ENCODE measurements at places on chromosomes 2 and 18.
A peak's percentile ranks its signal among the peaks of the same experiment; 100 is the strongest.

DNA sequence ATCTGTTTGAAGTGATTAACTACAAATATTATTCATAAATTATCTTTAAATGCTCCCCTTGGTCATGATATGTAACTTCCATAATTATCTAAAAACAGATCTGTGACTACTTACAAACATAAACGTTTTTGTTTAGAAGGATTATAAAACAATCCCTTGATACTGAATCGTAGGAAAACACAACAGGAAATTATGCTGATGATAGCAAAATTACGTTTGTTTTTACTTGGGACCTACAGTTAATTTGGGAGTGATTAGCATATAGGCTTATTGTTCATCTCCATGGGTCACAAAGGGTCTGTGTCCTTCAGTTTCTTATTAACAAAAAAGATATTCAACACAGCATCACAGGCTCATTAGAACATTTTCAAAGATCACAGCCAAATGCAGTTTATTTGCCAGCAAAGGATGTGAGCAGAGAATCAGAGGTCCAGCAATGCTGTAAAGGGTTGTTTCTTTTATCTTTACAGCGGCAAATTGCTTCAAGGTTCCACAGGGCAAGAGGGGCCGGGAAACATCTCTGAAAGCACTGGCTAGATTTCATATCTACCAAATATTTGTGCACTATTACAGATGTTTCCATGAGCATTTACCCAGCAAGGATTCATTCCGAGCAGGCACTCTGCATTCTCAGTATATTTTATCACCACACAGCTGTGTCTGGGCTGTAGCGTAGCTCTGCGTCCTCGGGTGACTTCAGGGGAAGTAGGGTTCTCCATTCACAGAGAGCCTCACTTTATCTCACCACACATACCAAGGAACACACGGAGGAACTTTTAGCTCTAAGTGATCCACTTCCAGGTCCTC is 4.1 kb downstream of the CCDC195 start:
- DNase-seq: no peak

DNA sequence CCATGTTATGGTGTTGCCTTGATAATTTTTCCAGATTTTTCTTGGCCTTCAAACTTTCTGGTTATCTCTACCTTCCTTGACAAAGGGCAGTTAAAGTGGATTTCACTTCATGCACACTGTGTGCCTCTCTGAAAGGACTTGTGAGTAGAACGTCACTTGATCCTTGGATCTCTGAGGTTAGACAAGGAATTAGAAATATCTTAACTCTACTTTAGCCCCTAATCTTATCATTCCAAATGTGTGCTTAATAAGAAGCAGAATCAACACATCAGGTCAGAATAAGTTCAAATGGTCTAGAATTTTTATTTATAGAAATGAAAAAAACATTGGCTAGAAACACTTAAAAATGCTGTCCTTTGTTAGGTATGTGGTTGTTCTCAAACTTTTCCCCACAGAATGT is 205.7 kb downstream of the TPGS2 start:
- no peak for DNase-seq

GRCh38 chr2:206154197-206154596 is 5.0 kb downstream of the NDUFS1 start:
- peak; percentile 13 for DNase-seq

GRCh38 chr2:105712981-105713596 is 31.6 kb upstream of the NCK2 start:
- no peak for DNase-seq

DNA sequence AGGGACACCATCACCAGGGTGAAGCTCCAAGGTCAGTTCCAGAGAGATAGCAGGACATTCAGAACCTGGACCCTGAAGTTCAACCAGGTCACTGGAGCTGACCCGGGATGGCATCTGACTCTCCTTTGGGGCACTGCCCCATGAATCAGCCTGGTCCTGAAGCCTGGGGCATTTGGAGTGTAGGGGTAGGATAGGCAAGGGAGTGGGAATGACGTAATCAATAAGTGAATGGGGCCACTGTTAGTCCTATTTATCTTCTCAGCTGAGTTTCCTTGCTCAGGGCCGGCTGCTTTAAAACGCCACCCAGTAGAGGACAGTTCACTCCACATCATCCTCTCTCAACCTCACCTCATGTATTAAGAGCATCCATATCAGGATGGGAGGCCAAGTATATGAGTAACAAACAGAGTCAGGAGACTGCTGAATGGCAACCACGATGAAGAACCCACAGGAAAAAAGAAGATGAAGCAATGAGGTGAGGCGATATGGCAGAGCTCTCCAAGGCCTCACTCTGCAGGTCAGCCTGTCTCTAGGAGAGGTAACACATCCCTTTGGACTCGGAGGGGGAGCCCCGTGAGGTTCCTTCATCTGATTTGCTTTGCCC is 1.8 kb upstream of the RFX8 start:
- DNase-seq: no peak

DNA sequence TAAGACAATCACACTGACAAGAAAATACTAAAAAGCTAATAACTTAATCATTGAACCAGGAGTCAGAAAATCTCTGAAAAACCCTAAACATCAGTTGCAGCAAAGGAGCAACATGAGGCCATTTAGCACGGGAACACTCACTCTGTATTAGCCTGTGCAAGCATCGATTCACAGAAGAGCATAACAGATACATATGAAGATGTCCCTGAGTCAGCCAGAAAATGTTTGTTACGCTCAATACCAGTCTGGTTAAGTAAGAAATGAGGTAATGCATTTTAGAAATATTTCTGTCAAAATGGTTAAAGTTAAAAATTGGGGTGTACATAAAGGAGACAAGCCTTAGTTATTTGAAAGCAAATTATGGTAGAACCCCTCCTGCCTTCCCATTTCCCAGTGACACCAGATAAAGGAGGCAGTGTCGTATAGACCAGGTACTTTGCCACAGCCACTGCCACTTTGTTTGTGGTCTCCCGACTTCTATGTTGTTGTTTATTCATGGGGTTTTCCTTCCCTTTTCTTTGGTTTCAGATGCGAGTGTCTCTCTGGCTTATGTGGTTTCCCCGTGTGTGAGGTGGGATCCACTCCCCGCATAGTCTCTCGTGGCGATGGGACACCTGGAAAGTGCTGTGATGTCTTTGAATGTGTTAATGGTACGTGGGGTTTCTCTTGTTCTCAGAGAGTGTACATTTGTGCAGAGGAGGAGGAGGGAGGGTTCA is 108.6 kb downstream of the CRIM1 start:
- DNase-seq: no peak

DNA sequence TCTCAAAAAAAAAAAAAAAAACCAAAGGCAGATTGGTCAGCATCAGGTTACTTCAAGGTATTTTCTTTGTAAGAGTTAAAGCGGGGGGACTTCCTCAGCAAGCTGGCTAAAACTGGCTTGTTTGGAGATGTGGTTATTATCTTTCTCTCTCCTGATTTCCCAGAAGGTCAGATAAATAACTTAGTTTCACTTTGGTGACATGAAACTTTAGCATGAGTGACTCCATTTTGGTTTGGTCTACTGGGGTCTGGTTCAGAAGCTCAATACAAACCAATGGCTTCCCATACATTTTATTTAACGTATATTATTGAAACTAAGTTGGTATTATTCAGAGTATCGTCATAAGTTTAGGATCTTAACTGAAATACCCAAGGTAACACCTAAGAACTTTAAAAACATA is 41.6 kb upstream of the AMMECR1L start:
- no peak for DNase-seq

DNA sequence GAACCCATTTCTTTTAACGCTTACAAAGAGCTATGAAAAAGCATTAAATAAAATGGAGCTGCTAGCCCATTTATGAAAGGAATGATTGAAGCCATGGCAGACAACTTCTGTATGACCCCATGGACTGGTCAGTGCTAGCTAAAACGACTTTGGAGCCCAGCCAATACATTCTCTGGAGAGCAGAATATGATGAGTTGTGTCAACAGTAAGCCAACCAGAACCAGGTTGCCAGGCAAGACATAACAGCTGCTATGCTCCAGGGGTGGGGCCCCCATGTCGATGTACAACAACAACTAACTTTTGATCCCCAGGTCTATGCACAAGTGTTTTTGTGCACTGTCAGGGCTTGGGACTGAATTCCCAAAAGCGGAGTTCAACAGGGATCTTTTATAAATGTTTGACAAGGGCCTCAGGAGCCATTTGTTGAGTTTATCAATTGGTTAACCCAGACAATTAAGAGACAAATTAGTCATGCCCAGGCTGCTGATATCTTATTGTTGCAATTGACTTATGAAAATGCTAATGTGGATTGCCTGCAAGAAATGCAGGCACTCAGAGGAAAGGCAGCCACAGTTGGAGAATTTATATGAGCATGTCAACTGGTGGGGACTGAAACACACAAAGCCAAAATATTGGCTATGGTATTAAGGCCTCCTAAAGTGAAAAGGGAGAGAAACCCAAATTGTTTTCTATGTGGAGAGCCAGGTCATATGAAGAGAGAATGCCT is 64.6 kb upstream of the MYO3B start:
- no peak for DNase-seq

DNA sequence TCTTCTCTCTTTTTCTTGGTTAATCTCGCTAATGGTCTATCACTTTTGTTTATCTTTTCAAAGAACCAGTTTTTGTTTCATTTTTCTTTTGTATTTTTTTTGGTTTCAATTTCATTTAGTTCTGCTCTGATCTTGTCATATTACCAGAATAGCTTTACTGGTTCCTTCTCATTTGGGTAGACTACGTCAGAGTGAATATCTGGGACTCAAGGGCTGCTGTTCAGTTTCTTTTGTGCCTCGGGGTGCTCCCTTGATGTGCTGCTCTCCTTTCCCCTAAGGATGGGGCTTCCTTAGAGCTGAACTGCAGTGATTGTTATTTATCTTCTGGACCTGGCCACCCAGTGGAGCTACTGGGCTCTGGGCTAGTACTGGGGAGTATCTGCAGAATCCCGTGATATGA is 29.4 kb upstream of the IL1RN start:
- no peak for DNase-seq

DNA sequence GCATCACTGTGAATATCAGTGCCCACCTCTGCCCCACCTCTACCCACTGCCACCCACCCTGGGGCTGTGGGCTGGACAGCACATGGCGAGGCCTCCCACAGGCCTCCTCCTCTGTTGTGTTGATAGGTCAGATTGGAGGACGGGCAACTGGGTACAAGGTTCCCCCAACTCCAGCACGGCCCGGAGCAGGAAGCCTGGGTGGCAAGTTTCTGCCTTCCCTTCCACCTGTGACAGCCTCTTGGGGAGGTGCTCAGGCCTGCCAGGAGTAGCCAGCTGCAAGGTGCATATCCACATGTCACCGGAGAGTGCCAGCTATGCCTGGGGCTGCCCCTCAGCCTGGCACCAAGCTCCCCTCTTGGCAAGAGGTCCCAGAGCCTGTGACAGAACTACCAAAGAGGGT is 6.9 kb upstream of the ECEL1 start:
- no peak for DNase-seq

GRCh38 chr2:43905871-43906270 is 67.1 kb downstream of the ABCG8 start:
- peak; percentile 64 for DNase-seq

DNA sequence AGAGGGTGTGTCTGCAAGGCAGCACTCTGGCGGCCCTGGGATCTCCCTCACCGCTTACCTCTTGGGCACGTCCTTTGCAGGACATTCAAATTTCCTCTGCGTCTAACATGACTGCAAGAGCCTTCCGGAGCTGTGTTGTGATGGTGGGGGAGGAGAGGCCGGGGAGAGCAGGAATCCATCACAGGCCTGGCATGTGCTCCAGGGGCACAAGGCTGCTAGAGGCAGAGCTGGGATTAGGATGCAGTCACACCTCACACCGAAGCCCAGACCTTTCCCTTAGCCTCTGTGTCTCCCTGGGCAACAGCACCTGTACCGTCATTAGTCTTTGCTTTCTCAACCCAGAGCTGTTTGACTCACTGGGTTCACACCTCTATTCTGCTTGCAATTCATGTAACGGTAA is 111.3 kb downstream of the CMPK2 start:
- no peak for DNase-seq

DNA sequence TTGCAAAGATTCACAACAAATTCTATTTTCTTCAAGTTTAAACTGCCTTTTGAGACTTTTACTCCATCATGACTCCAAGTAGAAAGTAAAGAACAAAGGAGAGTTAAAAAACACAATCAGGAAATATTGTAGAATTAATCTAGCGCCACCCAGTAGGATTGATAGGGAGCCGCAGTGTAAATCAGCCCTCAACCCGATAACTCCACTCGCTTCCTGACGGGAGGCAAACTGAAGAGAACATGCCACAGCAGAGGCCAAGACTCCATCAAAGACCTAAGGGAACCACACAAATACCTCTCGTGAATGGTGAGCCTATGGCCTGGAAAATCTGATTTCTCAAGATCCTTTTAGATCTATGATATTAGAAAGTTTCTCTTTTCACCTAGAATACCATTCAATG is 319.0 kb downstream of the STK39 start:
- DNase-seq: no peak

GRCh38 chr18:60295674-60296073 is 76.9 kb downstream of the MC4R start:
- DNase-seq: peak; percentile 28

- DNase-seq: no peak
These were observed 115.6 kb downstream of the TXNL1 start for GRCh38 chr18:56522816-56523215.

Measured in ACHN (cell line).